Transverse colon (tissue), 4 donors: ENCODE measurements at places on chromosomes 16 and 17. TPM values are rescaled to one million over a fixed set of nuclear protein-coding genes. Genes with fewer than 3 reads are reported as not detected.

- DNase-seq = no peak
Measured at GRCh38 chr16:23107936-23108335, 41.3 kb downstream of the USP31 start.

GRCh38 chr16:23394141-23394831, 58.7 kb downstream of the COG7 start:
- DNase-seq = no peak

- no peak for DNase-seq
Measured at GRCh38 chr16:60107437-60107836, 1373.3 kb upstream of the GOT2 start.

DNA sequence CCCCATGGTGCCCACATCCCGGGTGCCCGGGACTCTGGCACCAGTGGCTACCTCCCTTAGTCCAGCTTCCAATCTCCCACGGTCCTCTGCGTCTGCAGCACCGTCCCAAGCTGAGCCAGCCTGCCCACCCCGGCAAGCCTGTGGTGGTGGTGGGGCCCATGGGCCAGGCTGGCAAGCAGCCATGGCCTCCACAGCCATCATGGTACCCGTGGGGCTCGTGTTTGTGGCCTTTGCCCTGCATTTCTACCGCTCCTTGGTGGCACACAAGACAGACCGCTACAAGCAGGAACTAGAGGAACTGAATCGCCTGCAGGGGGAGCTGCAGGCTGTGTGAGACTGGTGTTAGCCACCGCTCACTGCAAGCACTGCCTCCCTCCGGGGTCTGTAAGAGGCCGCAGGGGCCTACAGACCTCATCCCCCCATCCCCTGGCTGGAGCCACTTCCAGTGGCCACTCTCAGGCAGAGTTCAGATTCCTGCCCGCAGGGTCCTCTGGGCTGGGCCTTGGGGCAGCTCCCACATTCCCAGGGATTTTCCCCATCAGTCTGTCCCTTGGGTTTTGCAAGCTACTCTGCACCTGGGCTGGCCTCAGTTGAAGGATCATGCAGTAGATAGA, 3.9 kb upstream of the SETD1A start:
- peak; percentile 73 for DNase-seq

DNA sequence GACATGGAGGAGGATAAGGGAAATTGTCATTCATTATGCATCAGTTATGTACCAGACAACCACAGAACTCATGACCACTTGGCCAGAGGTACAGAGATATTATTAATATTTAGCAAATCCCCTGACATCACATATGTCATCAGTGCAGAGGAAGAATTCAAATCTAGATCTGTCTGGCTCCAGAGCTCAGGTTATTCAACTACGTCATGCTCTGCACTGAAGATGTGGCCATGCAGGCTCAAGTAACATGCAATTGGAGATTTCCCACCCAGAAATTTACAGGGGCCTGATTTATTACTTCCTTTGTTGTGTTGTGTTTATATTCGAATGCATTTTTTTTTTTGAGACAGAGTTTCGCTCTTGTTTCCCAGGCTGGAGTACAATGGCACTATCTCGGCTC, 224.3 kb downstream of the HS3ST4 start:
- DNase-seq = no peak

GRCh38 chr17:38658741-38659345, 15.9 kb downstream of the EPOP start:
- no peak for DNase-seq

GRCh38 chr16:56310690-56311089, 114.7 kb downstream of the AMFR start:
- no peak for DNase-seq

Gene RNF151
- not detected for total RNA-seq

Gene CD300H
- total RNA-seq = not detected

GRCh38 chr16:1460602-1461138, 14.2 kb downstream of the CLCN7 start:
- DNase-seq = no peak

Gene NPB
- total RNA-seq = not detected

- no peak for DNase-seq
Measured at GRCh38 chr16:23771027-23771426, 16.2 kb downstream of the CHP2 start.

DNA sequence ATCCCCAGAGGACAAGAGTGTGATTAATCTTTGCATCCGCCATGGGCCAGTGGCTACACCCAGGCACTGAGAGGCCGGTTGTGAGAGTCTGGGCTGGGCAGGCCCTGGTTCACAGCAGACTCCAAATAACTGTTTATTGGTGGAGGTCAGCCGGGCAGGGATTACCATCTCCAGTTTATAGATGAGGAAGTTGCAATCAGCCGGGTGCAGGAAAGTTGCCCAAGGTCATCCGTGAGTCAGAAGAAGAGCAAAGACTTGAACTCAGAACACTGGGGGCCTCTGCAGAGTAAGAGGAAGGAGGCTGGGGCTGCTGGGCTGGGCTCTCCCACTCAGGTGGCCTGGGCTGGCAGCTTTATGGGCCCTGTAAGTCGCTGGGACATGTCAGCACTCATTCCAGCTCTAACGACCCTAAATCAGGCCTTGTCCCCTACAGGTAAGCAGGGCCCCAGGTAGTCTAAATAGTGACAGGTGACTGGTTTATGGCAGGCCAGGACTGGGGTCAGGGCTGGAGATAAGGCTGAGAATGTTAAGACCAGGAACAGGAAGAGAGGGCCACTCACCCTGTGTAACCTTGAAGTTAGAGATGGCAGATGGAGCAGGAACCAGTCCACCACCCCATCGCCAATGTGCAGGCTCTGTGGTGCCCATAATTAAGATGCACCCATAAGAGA, 2.1 kb upstream of the CA4 start:
- peak; percentile 71 for DNase-seq

DNA sequence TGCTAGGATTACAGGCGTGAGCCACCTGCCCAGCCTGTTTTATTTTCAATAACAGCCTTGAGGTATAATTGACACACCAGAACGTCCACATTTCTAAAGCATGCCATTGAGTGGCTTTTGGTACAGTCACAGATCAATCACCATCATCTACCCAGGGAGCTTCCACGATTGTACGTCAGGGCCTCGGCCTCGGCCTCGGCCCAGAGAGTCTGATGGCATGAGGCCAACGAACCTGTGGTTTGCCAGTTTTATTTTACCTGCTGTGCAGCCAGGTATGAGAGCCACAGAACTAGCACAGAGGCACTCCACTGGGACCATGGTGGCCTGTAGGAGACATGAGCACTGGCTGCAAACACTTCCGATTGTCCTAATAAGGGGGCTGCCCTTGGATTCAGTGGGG, 8.3 kb downstream of the UBALD1 start:
- DNase-seq = no peak

Gene FLOT2
- 43.4 TPM for total RNA-seq

Gene PRAC1
- total RNA-seq = not detected

DNA sequence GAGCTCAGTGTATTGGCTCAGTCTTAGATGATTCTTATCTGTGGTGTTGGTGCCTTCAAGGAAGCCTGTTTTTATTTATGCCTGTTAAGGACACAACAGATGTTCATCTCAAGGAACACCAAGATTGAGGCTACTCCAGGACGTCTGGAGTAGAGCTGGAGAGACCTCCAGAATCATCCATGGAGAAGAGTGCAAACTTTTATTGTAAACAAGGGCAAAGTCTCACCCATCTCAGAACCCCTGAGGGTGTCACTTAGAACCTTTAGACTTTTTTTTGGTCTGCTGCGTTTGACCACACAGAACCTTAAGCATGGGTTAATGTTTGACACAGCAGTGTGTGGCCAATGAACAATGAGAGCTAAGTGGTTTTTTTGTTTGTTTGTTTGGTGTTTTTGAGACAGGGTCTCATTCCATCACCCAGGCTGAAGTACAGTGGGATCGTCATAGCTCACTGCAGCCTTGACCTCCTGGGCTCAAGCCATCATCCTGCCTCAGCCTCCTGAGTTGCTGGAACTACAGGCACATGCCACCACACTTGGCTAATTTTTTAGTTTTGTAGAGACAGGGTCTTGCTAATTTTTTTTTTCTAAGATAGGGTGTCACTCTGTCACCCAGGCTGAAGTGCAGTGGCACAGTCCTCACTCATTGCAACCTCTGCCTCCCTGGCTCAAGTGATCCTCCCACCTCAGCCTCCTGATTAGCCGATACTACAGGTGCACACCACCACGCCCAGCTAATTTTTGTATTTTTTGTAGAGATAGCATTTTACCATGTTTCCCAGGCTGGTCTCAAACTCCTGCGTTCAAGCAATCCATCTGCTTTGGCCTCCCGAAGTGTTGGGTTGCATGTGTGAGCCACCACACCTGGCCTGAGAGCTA, 16.3 kb downstream of the SLC47A1 start:
- no peak for DNase-seq

Gene DRC3
- total RNA-seq = 0.82 TPM

Gene MMP25
- not detected for total RNA-seq

- DNase-seq = no peak
Measured at GRCh38 chr16:88628512-88628974, 9.8 kb upstream of the IL17C start.

GRCh38 chr17:13495423-13495822, 106.3 kb downstream of the HS3ST3A1 start:
- DNase-seq = no peak

DNA sequence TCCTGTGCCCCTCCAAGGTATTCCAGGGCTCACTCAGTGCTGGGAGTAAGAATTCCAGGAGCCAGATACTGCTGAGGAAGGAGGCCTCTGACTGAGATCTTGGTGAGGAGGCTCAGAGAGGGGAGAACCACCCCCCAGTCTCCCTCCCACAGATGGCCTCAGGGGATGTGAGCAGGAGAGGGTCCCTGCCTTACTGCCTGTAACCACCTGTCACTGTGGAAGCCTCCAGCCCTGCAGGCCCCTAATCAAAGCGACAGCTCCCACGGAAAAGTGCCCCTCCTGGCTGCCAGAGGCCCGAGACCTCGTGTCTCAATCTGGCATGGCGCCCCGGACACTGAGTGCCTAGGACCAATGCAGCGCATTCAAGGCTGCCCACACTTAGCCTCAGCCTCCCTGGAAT, 7.7 kb upstream of the C17orf113 start:
- DNase-seq = no peak

GRCh38 chr17:48374650-48375230, 55.3 kb downstream of the SKAP1 start:
- DNase-seq = peak; percentile 67

Gene MYOCD
- total RNA-seq = 59.1 TPM

DNA sequence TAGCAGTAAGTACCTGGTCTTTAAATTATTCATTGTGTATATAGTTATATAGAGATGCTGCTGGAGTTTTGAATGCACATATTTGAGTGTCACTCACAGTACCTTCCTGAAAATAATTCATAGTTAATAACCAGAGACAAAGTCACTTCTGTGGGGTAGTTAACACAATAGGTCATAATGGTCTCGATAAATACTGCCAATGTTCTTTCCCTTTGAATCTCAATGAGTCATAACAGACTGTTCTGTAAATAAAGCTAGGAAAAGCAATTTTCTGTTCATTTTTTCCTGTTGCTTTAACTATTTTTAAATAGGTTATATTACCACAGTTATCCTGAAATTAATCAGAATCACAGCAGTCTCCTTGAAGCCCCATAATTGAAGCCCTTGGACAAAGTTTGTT, 87.2 kb downstream of the MAP2K4 start:
- DNase-seq = no peak

Gene TBC1D3B
- total RNA-seq = 12.1 TPM

DNA sequence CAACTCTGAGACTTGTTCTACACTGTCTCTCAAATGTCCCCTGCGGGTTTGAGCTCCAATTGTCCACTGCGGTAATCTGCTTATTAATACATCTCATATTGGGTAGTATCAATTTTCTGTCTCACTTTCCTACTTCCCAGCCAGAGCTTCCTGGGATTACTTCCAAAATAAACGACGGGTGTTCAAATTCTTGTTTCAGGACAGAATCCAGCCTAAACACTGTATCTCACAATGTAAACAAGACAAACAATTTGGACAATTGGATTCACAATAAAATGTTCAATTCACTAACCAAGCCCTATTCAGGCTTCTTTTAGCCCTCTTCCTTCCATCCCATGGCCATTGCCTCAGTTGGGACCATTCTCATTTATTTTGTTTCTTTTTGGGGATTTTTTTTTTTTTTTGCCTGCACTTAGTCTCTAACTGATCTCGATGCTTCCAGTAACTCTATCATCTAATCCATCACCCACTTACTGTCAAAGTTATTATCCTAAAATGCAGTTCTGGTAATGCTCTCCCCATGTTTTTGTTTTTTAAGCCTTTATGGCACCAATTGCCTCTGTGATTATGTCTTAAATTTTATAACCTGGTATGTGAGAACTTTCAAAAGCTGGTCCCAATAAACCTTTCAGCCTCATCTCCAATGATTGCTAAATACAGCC, 2.0 kb upstream of the VAT1L start:
- no peak for DNase-seq

- no peak for DNase-seq
Measured at GRCh38 chr17:47278561-47278960, 24.9 kb downstream of the ITGB3 start.

GRCh38 chr17:19986941-19987861, 9.6 kb upstream of the AKAP10 start:
- no peak for DNase-seq

Gene PCYT2
- 424 TPM for total RNA-seq

DNA sequence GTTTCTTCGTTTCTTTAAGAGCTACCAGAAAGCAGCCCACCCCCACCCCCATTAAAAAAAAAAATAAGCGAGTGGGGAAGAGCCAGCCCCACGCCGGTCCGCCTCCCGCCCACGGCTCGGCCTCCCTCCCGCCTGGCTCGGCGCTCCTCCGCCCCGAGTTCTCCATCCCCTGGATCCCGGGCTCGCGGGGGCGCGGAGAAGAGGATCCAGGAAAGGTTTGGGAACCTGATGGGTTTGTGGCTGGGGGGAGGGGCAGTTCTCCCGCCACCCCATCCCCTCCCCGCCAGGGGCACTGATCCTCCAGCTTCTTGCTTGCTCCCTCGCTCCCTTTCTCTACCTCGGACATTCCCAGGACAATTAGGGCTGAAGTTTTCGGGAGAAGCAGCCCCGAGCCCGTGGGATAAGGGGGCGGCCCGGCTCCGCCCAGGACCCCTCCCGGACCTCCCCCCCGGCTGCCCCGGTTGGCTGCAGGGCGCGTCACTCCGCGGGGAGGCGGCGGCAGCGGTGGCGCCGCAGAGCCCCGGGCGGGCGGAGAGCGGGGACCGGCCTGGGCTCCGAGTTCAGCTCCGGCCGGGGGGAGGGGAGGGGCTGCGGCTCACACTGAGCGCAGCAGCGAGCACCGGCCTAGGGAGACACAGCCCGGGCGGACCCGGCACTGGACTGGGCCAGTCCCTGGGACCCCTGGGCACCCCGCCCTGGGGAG, 1.0 kb upstream of the SALL1 start:
- peak; percentile 33 for DNase-seq

DNA sequence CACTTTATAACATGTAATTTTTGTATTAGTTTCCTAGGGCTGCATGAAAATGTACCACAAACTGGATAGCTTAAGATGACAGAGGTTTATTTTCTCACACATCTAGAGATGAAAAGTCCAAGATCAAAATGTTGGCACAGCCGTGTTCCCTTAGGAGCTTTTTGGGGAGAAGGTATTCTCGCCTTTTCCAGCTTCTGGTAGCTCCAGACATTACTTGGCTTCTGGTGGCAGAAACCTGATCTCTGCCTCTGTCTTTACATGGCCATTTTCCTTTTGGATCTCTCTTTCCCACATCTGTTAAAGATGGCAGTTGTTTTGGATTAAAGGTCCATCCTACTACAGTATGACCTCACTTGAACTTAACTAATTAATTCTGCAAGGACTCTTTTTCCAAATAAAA, 885.7 kb upstream of the CDH8 start:
- no peak for DNase-seq
